ENCODE measurements at places on chromosomes 5 and 9.

GRCh38 chr5:4802044-4802443 lies 338.1 kb upstream of the ADAMTS16 start:
- DNase-seq, result no peak

- DNase-seq, result no peak
Observed at GRCh38 chr5:133524666-133525065, 87.7 kb downstream of the FSTL4 start.

DNA sequence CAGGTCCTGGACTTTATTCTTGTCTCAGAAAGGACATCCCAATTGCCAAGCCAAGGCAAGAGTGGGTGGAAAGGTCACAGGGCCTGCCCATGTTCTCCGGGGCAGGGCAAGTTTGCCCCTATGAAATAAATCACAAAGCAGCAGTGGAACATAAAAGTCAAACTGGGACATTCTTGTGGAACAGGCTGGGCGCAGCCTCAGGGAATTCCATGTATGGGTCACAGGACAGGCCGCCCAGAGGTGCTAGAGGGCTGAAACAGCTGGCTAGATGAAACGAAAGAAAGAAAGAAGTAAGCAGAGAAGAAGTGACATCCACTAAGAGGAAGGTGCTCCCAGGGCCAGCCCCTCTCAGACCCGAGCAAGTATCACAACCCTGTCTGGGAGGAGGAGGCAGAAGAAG lies 219.1 kb upstream of the NFIL3 start:
- no peak for DNase-seq

GRCh38 chr5:176533894-176534611 lies 3.1 kb downstream of the RNF44 start:
- no peak for DNase-seq

DNA sequence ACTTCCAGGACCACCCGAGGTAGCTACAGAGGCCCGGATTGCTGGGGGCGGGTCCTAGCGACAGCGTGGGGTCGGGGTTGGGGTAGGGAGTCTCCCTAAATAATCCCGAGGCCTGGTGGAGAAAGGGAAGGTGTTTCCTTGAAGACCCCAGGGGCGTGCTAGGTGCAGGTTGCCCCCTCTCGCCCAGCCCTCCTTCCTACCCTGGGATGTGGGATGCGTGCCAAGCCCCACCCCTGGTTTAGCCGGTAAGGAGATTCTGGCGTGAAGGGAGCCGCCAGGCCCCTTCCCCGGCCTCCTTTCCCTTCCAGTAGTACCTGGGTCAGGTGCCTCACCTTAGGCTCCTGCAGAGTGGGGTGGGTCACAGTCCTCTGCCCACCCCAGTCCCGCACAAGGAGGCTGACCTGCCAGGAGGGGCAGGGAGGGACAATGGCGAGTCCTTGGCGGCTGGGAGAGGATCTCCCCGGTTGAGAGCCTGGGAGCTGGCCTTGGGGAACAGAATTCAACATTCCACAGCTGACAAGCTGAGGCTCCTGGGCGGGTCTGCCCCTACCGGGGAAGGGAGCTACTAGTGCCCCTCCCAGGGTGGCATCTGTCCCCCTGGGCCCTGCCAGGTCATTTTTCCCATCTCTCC lies 674 bp downstream of the TSPAN17 start:
- no peak for DNase-seq

GRCh38 chr5:179153341-179153901 lies 93.2 kb downstream of the ZNF354C start:
- no peak for DNase-seq

- DNase-seq, result no peak
Observed at GRCh38 chr9:114902786-114903524, 27.4 kb downstream of the TNFSF8 start.

DNA sequence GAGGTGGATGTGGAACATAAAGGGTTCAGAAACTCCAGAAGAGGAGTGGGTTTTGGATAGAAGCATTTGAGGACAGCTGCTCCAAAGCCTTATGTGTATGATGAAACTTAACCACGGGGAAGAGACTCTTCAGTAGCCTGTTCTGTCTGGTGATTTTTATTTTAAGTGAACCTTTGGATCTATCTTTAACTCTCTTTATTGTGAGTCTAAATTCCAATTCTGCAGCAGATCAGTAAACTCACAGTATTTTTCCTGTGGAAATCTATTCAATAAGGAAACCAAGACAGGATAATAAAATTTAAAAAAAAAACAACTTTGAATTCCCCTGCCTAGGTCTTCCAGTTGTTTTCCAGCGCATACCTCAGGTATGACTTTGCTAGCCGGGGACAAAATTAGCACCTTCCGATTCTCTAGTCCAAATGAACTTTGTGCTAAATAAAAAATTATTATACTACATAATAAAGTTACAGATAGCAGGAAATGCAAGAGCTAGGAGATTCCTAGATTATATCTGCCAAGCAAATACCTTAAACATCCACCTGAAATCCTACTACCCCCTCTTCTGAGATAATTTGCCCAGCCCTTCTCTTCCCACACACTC lies 101.9 kb downstream of the NLN start:
- no peak for DNase-seq

- DNase-seq, result no peak
Observed at GRCh38 chr5:59001154-59001553, 418.3 kb downstream of the RAB3C start.

GRCh38 chr9:107907715-107908114 lies 418.1 kb upstream of the KLF4 start:
- DNase-seq, result no peak

DNA sequence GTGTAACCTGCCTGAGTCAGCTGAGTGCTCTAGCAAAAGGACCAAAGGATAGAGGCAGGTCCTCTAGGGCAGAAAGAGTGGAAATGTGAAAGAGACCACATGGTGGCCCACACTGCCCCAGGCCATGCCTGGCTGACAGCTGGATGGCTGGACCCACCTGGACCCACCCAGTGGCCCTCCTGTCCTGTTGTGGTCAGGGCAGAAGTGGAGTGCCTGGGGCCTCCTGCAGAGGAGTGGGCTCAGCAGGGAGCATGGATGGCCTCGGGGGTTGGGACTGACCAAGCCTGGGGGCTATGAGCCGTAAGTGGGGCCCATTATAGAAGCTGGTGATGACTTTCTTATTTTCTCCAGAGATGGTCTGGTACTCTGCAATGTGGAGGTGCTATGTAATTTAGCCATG lies 55.7 kb upstream of the FAM120AOS start:
- no peak for DNase-seq

DNA sequence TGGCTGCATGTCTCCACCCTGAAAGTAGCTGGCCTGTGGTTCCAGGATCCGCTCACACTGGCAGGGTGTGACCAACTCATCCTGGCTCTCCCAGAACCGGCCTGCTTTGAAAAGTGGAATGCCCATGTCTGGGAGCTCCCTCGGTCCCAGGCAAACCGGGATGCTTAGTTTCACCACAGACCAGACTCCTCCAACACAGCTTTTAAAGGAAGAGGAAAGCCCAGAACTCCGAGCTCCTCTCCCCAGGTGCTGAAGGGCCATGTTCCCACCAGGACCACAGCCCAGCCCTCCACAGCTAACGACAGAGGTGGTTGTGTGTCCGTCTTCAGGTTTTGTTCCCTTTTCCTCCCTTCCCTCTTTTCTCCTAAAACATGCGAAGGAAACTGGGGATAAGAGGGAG lies 38.0 kb downstream of the GTF3C4 start:
- DNase-seq, result no peak

- no peak for DNase-seq
Observed at GRCh38 chr5:73947906-73948640, 322.1 kb downstream of the ARHGEF28 start.

DNA sequence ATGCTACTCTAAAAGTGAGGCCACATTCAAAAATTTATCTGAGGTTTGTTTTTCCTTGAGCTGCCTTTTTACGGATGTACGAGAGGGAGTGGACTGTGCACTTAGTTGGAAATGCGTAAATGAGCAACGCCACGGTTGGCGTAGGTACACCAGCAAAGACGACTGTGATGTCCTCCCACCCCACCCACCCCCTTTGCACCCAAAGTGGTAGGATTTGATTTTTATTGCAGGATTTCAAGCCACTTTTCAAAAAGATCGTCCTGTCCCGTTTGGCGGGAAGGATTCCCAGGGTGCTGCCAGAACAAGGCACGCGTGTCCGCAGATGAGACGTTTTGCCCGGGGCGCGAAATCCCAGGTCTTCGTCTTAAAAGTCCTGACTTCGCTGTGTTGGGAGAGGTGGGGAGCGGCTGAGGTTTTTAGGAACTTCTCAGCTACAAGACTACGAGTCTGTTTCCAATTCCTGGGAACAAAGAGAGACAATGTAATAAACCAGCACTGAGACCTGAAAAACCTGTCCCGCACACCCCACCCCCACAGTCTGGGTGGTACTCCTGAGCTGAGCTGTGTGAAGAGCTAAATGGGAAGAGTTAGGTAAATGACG lies 1.0 kb upstream of the TLE1 start:
- DNase-seq, result no peak

DNA sequence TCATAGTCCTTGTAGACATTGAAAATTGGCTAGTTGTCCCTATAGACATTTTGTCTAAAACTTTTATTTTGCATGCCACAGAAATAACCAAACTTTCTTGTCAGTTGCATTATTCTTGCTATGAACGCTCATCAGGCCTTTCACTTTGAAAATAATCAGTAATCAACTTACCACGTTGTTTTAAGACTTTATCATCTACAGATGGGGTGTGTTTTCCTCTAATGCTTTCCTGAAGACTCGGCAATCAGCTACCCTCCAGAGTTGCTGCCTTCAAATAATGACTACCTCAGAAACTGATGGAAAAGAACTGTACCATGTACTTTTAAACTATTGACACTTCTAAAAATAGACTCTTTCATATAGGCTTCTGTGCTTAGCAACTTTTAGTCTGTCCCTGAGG lies 33.5 kb upstream of the HSPB3 start:
- no peak for DNase-seq

DNA sequence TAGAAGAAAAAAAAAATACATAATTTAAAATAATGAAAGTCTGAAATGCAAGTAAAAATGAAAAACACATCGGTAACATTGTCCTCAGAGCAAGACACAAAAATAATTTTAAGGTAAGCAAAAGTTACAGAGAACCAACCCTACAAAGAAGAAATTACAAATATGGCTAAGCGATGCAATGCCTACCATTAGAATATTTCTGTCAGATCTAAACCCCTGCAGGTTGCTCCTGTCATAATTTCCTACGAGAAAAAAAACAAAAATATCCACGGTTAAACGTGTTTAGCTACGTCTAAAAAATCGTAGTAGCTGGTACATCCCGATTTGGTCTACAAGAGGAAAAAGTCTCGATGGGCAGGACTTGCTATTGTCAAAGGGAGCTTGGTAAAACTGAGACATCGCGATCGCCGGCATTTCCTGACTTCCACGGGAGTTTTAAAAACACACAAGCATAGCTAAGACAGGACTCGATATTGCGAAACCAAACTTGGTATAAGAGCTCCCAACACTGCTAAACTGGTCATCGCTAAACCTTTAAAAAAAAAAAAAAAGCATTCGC lies 1.1 kb upstream of the ANXA2R start:
- DNase-seq, result peak; percentile 72

GRCh38 chr5:125446986-125447385 lies 700.5 kb upstream of the ZNF608 start:
- DNase-seq, result no peak

GRCh38 chr5:172051643-172052339 lies 45.4 kb upstream of the FBXW11 start:
- DNase-seq, result no peak

GRCh38 chr9:32326146-32326545 lies 58.3 kb upstream of the ACO1 start:
- DNase-seq, result no peak

DNA sequence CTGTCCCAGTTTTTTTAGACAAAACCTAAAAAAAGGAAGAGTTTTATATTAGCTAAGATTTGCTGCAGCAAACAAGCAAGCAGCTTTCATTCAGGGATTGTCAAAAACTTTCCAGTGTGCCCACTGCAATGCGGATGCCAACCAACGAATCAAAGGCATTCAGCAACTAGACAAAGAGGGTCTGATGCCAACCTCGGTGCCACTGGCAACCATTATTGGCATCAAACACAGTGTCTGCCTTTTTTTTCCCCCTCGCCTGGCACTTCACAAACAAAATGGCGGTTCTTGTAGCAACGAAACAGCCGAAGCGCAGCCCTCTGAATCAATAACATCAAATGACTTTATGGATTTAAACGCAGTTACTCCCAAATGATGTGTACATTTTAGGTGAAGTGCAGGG lies 10.4 kb downstream of the NFIB start:
- DNase-seq, result no peak

DNA sequence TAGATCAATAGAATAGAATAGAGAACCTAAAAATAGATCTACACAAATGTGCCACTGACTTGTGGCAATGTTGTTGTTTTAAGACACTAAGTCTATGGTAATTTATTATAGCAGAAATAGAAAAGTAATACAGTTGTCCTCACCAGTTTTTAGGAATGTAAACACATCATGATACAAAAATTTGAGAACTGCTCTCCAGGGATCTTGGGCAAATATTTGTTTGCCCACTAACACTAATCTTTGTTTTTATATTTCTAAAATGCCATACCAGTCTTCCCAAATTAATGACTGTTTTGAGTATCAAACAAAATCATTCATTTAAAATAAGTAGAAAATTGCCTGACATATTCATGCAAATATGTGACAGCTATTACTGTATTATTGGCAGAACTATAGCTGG lies 297.6 kb downstream of the BRINP1 start:
- DNase-seq, result no peak

Data from glomerular endothelial cell (primary cell).